ENCODE measurements at places on chromosomes 16 and 17. TPM values are rescaled to one million over a fixed set of nuclear protein-coding genes. Genes with fewer than 3 reads are reported as not detected.

DNA sequence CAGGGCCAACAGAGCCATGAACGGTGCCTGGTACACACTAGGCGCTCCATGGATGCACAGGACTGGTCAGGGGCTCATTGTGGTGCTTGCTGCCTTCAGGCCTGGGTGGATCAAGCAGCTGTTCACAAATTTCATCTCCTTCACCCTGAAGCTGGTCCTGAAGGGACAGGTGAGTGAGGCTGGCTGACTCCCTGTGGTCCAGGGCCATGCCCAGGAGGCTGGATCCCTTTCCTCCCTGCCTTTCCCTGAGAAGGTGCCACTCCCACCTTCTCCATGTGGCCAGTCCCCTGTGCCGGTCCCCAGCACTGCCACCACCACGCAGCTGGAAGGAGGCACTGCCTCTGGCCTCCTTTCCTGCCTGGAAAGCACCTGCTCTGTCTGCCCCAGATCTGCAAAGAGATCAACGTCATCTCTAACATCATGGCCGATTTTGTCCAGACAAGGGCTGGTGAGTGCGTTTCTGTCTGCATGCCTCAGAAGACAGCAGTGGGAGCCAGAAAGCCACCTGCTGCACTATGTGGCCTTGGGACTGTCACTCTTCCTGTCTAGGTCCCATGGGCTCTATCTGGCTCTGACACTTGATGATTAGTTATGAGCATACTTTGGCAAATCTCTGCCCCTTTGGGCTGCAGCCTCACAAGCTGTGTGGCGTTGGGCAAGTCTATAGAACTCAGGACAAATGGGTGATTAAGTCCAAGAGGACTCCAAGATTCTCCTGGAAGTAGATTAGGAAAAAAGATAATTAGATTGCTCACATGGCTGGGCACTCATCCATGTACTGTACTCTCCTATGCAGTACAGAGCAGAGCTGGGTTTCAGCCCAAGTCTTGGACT is 9.4 kb downstream of the CETP start:
- H3K4me1 ChIP-seq, result no peaks in the 10 kb centered on the region
- H3K4me3 ChIP-seq, result no peak overlapping the region
- no peak for DNase-seq
- peaks cover 5% of the 10 kb centered on the region for H3K27me3 ChIP-seq
- H3K27ac ChIP-seq, result no peak overlapping the region

GRCh38 chr17:27798376-27798775 is 2.0 kb downstream of the NOS2 start:
- no peak overlapping the region for H3K4me3 ChIP-seq
- no peak overlapping the region for H3K27ac ChIP-seq
- DNase-seq, result no peak

KSR1 gene
- 25.2 TPM for total RNA-seq

TAC4 gene
- not detected for total RNA-seq

SNAI3 gene
- not detected for total RNA-seq

Measured in stomach (tissue), 19 donors.